CD4-positive, alpha-beta T cell treated with Interferon gamma for 1 hour (primary cell): ENCODE measurements at places on chromosomes 6 and 20.

- no peak for DNase-seq
Measured at GRCh38 chr6:79584332-79584731, 46.8 kb upstream of the SH3BGRL2 start.

GRCh38 chr6:15255481-15255880, 9.6 kb downstream of the JARID2 start:
- no peak for DNase-seq

DNA sequence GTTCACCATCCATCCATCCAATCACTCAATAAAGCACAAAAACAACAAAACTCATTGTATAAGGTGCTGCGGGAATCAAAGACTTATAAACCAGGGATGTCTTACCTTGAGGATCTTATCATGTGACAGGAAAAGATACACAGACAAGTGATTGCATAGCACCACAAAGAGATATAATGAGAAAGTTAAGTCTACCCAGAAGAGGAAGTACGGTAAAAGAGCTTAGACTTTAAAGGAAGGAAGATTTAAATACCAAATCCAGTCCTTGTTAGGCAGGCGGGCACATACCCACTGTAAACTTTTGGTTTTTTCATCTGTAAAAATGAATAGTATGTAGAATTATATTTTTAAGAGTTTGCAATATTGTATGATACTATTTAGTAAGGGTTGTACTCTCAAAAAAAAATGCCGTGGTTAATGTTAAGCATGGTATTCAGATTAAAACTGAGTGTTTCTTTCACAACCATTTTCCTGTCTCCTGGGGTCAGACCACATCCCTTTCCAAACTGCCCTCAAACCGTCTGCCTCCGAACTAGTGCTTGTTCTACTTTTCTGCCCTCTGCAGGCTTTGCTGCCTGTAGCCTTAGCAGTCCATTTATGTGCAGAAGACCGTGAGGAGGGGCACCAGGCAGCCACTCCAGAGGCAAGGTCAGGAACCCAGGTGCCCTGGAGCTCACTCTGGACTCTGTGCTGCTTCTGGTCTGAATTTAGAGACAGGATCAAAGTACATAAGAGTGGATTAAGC, 179.5 kb upstream of the SYNDIG1 start:
- no peak for DNase-seq

DNA sequence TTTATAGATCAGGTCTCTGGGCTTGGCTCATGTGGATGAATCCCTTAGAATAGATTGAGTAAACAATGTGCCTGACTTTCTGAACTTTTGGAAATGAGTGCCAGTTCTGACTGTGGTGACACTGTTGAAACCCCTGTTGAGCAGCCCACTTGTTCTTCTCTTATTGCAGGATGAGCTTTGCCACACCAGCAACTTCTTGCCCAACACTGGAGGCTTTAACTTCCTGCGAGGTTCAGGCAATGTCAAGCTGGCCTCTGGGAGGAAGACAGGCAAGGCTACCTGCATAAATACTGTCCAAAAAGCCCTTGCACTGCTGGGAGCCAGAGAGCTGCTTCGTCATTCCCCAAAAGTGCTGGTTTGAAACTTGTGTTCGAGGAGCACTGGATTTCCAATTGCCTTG, 32.8 kb upstream of the SMIM8 start:
- DNase-seq = no peak

DNA sequence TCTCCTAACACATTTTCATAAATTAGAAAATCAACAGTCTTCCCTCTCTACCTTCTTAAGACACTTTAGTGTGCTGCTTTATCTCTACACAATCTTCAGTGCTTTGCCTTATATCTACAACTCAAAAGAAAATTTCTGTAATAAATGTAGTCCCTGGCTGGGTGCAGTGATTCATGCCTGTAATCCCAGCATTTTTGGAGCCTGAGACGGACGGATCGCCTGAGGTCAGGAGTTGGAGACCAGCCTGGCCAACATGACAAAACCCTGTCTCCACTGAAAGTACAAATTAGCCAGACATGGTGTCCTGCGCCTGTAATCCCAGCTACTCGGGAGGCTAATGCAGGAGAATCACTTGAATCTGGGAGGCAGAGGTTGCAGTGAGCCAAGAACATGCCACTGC, 9.7 kb upstream of the EDN1 start:
- DNase-seq = no peak

GRCh38 chr6:34227761-34228421, 8.8 kb upstream of the HMGA1 start:
- DNase-seq = no peak

DNA sequence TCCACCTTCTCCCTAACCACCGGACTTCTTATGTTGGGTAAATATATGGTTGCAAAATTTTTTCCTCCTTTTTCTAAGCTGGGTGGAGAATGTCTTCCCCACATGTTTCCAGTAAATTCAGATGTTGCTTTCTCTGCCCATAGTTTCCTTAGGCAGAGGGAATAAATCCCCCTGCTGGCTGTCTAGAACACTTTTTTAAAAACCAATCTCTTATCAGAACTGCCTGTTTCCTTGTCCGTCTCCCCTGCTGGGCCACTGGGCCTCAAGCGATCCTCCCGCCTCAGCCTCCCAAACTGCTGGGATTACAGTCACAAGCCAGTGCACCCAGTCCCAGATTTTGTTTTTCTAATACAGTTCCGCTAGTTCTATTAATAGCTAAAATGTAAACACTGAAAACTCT, 9.9 kb upstream of the WFDC2 start:
- DNase-seq = no peak

GRCh38 chr6:41714556-41715273, 20.7 kb downstream of the TFEB start:
- no peak for DNase-seq

- DNase-seq = no peak
Measured at GRCh38 chr6:2748183-2748582, 2.5 kb downstream of the MYLK4 start.

- no peak for DNase-seq
Measured at GRCh38 chr6:30931969-30932645, at the start of gene SFTA2. Gene SFTA2 (minus strand): TSS chr6:30932170. CDS start chr6:30932096, 74 bp downstream.

- no peak for DNase-seq
Measured at GRCh38 chr6:72931325-72931887, 293.9 kb downstream of the KHDC1L start.

DNA sequence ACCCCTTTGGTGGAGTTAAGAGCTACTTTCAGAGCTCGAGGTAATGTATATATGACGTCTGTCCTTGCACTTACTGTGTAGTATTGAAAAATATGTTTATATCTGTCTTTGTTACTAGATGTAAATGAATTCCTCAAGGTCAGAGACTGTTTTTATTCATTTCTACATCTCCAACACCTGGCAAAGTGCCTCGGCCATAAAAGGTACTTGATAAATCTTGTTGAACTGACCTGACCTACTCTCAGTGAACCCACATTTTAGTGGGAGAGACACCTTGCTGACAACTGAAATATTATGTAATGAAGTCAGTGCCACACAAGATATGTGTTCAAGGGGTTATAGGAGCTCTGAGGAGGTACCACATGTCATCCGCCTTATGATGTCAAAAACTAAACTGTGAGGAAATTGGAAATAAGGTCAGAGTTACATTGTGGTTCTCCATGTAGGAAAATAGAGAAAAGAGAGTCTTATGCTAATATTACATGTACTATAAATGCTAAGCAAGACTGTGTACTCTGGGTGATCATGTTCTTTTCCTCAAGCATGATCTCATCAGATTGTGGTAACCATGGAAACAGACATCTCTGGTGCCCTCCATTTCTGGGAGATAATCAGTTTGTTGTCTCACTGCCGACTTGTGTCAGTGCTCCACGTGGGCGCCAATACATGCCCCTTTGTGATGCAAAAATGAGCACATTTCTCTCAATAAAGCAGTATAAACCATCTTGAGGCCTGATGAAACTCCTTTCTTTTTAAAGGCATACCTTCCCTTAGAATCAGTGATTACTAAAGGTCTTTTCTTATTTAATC, 5.7 kb upstream of the TMEM30A start:
- DNase-seq = no peak

GRCh38 chr6:15365273-15365687, 119.4 kb downstream of the JARID2 start:
- peak; percentile 67 for DNase-seq

- DNase-seq = no peak
Measured at GRCh38 chr20:51490635-51491034, 51.9 kb downstream of the NFATC2 start.

DNA sequence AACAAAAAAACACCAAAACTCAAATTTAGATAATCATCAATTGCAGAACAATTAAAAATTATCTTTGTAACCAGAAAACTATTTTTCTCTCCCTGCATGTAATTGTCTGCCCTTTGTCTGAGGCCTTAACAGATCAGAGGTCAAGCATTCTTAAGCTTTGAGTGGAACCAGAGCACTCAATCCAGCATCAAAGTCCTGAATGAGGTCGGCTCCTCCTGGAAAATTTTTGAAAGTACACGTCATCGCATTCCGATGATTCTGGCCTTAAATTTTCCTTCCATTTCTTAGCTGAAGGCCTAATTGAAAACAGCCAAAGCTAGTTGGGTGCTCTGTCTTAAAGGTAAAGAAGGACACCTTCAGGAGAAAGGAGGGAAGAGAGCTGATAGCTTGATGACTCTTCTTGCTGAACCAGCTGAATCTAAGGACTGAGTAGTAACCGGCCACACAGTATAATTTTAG, 510.2 kb upstream of the SULF2 start:
- no peak for DNase-seq
